ENCODE measurements at places on chromosomes 12 and 14. TPM values are rescaled to one million over a fixed set of nuclear protein-coding genes. Genes with fewer than 3 reads are reported as not detected.

DNA sequence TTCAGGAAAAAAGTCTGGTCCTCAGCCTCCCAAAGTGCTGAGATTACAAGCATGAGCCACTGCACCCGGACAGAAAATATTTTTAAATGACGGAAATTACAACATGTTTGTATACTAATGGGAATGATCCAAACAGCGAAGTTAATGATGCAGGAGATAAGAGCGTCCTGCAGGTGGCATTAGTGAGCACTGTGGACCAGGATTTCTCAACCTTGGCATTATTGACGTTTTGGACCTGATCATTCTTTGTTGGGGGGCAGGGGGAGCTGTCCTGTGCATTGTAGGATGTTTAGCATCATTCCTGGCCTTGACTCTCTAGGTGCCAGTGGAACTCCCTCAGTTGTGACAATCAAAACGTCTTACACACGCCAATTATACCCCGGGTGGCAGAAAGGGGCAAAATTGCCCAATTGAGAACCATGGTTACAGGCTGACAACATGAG lies 34.1 kb downstream of the SCFD1 start:
- H3K27ac ChIP-seq: no peak overlapping the region
- H3K27me3 ChIP-seq: no peaks in the 10 kb centered on the region
- H3K4me1 ChIP-seq: no peaks in the 10 kb centered on the region

DNA sequence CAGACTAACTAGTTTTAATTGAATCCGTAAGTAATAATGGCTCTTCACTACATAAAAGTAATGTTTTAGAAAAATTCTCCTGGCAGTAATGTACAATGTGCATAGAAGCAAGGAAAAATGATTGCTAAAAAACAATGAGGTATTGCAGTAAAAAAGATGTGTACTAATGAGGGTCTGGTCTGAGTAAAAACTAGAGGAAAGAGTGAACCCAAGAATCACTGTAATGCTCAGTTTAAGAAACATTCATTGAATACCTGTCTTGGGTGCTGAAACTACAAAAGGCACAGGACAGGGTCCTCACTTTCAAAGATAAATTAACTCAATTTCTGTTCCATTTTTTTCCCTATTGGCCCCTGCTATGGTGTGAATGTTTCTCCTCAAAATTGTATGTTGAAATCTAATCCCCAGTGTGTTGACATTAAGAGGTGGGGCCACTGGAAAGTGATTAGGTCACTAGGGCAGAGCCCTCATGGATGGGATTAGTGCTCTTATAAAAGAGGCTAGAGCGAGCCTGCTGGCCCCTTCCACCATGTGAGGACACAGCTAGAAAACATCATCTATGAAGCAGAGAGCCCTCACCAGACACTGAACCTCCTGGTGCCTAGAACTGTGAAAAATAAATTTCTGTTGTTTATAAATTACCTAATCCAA lies 51.6 kb downstream of the RPS6KA5 start:
- no peak overlapping the region for H3K4me3 ChIP-seq
- peaks cover 6% of the 10 kb centered on the region for H3K4me1 ChIP-seq
- no peak for DNase-seq
- no peak overlapping the region for H3K27ac ChIP-seq
- no peaks in the 10 kb centered on the region for H3K36me3 ChIP-seq
- H3K27me3 ChIP-seq: no peaks in the 10 kb centered on the region

Gene AICDA
- not detected for total RNA-seq

- H3K4me3 ChIP-seq: no peak overlapping the region
- DNase-seq: no peak
- H3K36me3 ChIP-seq: no peaks in the 10 kb centered on the region
- H3K27ac ChIP-seq: no peak overlapping the region
- no peaks in the 10 kb centered on the region for H3K27me3 ChIP-seq
These were observed 234.1 kb downstream of the KTN1 start for GRCh38 chr14:55814064-55814463.

GRCh38 chr12:114729731-114730130 lies 45.8 kb upstream of the TBX3 start:
- no peaks in the 10 kb centered on the region for H3K36me3 ChIP-seq
- DNase-seq: no peak
- H3K4me3 ChIP-seq: no peak overlapping the region
- no peaks in the 10 kb centered on the region for H3K27me3 ChIP-seq
- no peak overlapping the region for H3K27ac ChIP-seq
- H3K4me1 ChIP-seq: no peaks in the 10 kb centered on the region

Gene CLEC12A
- not detected for total RNA-seq

Gene C14orf180
- total RNA-seq: 2.1 TPM

Gene GUCY2C
- total RNA-seq: not detected

DNA sequence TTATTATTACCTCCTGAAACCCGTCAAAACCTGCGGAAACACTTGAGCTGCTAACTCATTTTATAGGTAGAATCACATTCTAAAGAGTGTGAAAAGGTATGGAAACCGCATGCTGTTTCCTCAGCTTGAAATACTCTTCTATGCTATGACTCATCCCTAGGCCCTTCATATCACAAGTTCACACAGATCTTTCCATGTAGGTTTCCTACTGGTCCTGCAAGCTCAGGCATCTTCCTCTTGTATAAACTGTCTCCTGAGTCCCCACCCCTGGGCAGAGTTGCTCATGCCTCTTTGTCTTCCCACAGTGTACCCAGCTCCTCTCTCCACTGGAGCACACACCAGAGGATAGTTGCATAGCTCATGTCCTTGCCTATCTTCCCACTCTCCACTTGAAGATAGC lies 84.7 kb downstream of the CMAS start:
- no peak overlapping the region for H3K4me3 ChIP-seq
- no peaks in the 10 kb centered on the region for H3K27me3 ChIP-seq
- no peaks in the 10 kb centered on the region for H3K4me1 ChIP-seq
- DNase-seq: no peak

DNA sequence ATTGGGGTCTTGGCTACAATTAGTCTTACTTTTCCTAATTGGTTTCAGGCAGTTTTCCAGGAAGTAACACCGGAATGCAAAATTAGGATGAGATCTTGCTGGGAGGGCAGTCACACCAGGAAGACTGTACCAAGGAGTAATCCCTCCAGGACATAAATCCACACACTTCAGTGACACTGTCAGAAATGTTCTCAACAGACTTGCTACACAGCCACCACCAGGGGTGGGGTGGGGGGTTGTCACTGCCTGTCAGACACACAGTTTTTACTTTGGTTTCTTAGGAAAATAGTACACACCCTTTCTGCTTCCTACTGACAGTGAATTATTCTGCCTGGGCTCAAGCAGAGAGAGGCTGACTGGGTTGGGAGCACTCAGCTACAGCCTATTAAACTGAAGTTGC lies 102.9 kb upstream of the CCDC196 start:
- DNase-seq: no peak
- H3K4me1 ChIP-seq: no peaks in the 10 kb centered on the region
- H3K4me3 ChIP-seq: no peak overlapping the region
- H3K27me3 ChIP-seq: no peaks in the 10 kb centered on the region
- H3K27ac ChIP-seq: no peak overlapping the region

- no peak for DNase-seq
- H3K27me3 ChIP-seq: no peaks in the 10 kb centered on the region
- no peaks in the 10 kb centered on the region for H3K4me1 ChIP-seq
- no peak overlapping the region for H3K4me3 ChIP-seq
These were observed 216.9 kb upstream of the DIO2 start for GRCh38 chr14:80428171-80428570.

DNA sequence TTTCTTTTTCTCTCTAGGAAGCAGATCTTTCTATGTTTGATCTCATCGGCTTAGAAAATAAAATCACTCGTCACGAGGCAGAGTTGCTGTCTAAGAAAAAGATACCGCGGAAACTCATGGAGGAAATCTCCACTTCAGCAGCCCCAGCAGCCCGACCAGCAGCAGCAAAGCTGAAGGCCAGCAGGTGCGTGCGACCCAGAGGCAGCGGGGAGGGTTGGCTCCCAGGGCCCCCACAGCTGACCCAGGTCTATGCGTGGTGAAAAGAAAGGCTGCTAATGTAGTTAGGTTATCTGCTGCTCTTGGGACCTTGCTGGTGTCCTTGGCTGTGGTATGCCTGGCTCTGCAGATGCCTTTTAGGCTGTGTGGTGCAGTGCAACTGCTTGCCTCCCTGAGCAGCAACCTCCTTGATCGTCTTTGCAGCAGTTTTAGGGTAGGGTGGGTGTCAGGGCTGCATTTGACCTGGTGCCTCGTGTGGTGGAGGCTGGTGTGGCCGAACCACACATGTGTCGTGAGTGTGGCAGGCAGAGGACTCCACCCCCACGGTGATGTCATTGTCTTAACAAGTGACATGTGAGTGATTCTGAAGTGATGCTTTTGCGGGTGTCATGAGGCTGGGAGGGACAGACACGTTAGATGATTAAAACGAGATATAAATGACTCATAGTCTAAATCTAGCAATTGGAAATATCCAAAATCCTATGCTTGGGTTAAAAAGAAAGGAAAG lies 68.6 kb downstream of the EP400 start:
- DNase-seq: no peak
- no peak overlapping the region for H3K27ac ChIP-seq
- no peaks in the 10 kb centered on the region for H3K27me3 ChIP-seq
- H3K36me3 ChIP-seq: no peaks in the 10 kb centered on the region

DNA sequence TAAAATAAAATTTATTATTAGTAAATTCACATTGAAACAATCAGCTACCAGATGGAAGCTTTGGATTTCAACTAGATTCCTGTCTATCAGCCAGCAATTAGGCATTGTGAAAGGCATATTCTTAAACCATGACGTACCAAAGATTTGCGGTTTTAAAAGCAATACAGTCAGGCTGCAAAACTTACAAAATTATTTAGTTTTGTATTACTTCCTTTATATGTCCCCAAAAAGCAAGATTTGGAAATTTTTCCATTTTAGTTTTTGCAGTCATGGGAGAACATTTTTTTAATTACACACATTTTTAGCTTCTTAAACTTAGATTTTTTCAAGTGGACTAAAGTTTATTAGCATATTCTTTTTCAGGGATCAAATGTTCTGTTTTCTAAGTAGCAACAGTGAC lies 225.0 kb upstream of the KITLG start:
- H3K27me3 ChIP-seq: no peaks in the 10 kb centered on the region
- H3K27ac ChIP-seq: no peak overlapping the region
- no peak overlapping the region for H3K4me3 ChIP-seq
- DNase-seq: no peak
- no peaks in the 10 kb centered on the region for H3K36me3 ChIP-seq
- no peaks in the 10 kb centered on the region for H3K4me1 ChIP-seq

GRCh38 chr14:103232831-103233319 lies 101.2 kb upstream of the EIF5 start:
- no peaks in the 10 kb centered on the region for H3K36me3 ChIP-seq
- peaks cover 4% of the 10 kb centered on the region for H3K4me1 ChIP-seq
- no peak overlapping the region for H3K4me3 ChIP-seq

DNA sequence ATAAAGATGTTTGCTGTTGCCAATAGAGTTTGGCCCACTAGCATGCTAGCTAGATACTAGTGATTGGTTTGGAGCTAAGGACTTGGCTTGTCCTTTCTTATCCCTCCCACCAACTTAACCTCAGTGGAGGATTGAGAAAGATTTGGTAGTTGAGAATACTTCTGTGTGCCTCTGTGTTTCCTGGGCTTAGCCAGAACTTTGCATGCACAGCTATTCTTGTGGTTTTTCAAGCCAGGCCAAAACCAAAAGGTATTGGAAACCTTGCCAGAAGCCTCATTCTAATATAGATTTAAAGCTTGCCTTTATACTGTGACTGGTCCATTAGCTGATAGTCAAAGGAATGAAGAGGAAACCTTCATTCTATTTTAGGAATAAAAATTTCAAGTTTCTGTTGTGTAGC lies 188.5 kb downstream of the CCDC91 start:
- H3K36me3 ChIP-seq: no peaks in the 10 kb centered on the region
- H3K27me3 ChIP-seq: no peaks in the 10 kb centered on the region
- H3K4me1 ChIP-seq: no peaks in the 10 kb centered on the region
- DNase-seq: no peak
- no peak overlapping the region for H3K27ac ChIP-seq
- no peak overlapping the region for H3K4me3 ChIP-seq

Gene TAS2R19
- 3.5 TPM for total RNA-seq

GRCh38 chr12:112894128-112894527 lies 12.6 kb upstream of the OAS1 start:
- H3K36me3 ChIP-seq: no peaks in the 10 kb centered on the region
- H3K4me1 ChIP-seq: no peaks in the 10 kb centered on the region
- H3K27me3 ChIP-seq: no peaks in the 10 kb centered on the region
- no peak overlapping the region for H3K4me3 ChIP-seq
- DNase-seq: no peak
- H3K27ac ChIP-seq: no peak overlapping the region

DNA sequence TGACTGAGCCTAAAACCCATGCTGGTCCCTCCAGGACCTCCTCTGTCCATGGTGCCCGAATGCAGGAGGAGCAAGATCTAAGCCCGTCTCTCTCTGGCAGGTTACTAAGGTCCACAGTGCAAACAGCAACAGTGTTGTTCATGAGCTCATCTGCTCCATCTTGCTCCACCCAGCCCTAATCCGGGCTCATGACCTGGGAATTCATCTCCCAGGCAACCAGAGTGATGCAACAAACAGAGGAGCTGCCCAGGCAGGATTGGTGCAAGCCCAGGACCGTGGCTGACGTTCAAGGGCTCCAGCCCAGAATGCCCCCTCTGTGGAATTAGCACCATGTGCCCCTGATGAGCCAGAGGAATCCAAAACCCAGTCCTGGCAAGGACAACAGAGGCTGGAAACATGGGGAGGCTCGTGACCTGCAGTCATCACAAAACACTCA lies 29.9 kb downstream of the HSPB8 start:
- H3K36me3 ChIP-seq: no peaks in the 10 kb centered on the region
- H3K4me3 ChIP-seq: no peak overlapping the region
- H3K4me1 ChIP-seq: no peaks in the 10 kb centered on the region

DNA sequence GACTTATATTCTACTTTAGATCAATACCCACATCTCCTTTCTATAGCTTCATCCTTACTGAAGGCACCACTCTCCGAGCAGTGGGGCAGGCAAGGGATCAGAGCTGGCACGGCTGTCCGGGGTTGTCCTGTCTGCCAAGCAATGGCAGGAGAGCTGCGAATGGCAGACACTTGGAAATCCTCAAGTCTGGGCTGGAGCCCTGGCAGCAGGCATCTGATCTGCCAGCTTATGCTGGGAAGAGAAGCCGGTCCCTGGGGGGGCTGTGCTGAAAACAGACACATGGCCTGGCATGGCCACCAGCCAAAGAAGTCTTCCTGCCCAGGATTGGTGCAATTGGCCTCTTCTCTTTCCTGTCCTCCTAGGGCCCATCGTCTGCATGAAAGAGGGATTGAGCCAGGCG lies 280.2 kb upstream of the PWP1 start:
- no peaks in the 10 kb centered on the region for H3K4me1 ChIP-seq
- DNase-seq: no peak
- no peak overlapping the region for H3K4me3 ChIP-seq
- no peak overlapping the region for H3K27ac ChIP-seq

Gene MYL6
- total RNA-seq: 1,103 TPM

GRCh38 chr14:68027276-68027675 lies 207.7 kb downstream of the RAD51B start:
- no peak for DNase-seq
- no peaks in the 10 kb centered on the region for H3K36me3 ChIP-seq
- no peaks in the 10 kb centered on the region for H3K4me1 ChIP-seq
- H3K27ac ChIP-seq: peak overlapping the region; percentile 38
- no peaks in the 10 kb centered on the region for H3K27me3 ChIP-seq

- DNase-seq: no peak
- H3K36me3 ChIP-seq: no peaks in the 10 kb centered on the region
- no peak overlapping the region for H3K4me3 ChIP-seq
- H3K27me3 ChIP-seq: no peaks in the 10 kb centered on the region
- H3K4me1 ChIP-seq: no peaks in the 10 kb centered on the region
These were observed 81.0 kb downstream of the RPS29 start for GRCh38 chr14:49505041-49505766.

- no peaks in the 10 kb centered on the region for H3K36me3 ChIP-seq
- no peak overlapping the region for H3K4me3 ChIP-seq
- H3K27me3 ChIP-seq: no peaks in the 10 kb centered on the region
- H3K4me1 ChIP-seq: no peaks in the 10 kb centered on the region
- no peak for DNase-seq
These were observed 39.9 kb upstream of the TMPO start for GRCh38 chr12:98475565-98475908.
